AML-193 (cell line): ENCODE measurements at places on chromosomes 6 and 20.

DNA sequence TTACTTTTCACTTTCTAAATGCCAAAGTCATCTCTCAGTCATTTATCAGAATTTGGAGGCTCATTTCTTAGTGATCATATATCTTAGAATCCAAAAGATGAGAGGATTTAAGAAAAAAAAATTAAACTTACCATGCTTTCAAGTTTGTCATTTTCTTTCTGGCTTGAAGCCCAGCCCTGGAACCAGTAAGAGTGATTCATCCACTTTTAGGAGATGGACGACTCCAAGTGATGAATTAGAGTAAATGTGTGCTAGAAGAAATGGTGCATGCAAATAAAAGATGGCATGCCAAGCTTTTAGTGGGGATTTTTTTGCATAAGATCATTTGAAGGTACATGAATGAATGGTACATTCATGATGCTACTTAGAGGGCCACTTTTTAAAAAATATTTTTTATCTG lies 20.1 kb downstream of the PLCB1 start:
- DNase-seq = no peak

GRCh38 chr6:129236001-129236517 lies 353.1 kb downstream of the LAMA2 start:
- DNase-seq = no peak

- DNase-seq = no peak
These were observed 12.4 kb upstream of the C20orf204 start for GRCh38 chr20:64023361-64024140.

DNA sequence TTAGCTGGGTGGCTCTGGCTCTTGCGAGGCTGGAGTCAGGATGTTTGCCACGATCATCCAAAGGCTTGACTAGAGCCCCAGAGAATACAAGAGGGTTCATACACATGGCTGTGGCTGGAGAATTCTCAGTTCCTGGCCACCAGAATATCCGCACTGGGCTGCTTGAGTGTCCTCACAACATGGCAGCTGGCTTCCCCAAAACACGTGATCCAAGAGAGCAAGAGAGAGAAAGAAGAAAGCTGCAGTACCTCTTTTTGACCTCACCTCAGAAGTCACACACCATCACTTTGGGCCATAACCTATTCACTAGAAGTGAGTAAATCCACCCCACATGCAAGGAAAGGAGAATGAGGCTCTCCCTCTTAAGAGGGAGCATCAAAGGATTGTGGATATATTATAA lies 21.5 kb upstream of the BPIFB1 start:
- DNase-seq = peak; percentile 48

DNA sequence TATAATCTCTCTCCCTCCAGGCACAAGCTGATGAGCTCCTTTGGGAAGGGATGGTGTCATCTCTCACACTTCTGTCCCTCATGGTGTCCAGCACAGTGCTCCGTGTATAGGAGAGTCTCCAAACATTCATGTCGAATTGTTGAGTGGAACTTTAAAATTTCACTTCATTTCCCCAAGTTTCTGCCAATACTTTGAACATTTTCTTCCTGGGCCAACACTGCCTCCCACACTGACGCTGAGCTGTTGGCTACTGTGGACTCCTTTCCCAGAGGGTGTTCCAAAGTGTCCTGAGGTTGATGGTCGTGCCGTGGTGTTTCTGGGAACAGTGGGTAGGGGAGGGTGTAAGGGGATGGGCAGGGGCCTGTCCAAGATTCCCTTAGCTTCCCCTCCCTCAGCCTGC lies 122.7 kb downstream of the TIAM2 start:
- DNase-seq = no peak

- DNase-seq = no peak
These were observed 13.1 kb downstream of the MTHFD1L start for GRCh38 chr6:150878347-150879213.

DNA sequence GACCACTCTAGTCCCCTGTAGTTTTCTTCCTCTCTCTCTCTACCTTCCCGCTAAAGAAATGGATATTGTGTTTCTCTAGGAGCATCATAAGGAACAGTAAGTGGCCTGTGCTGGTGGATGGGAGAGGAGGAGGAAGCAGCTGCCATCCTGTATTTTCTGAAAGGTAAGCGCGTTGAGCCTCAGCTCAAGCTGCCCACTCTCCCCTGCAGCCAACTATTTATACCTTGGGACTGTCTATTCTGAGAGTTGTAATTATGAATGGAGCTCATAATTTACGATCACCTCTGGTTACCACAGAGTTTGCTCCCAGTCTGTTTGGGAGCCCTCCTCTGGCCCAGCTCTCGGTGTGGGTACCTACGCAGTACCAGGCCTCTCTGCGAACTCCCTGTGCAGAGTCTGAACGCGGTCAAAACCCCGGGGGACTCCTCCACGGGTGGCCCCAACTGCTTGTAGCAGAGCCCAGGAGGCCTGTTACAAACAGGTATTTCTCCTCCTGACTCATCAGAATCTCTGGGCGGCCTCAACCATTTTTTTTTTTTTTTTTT lies 285.4 kb downstream of the SMOC2 start:
- no peak for DNase-seq
